ENCODE measurements at places on chromosomes 1 and 21.
A peak's percentile ranks its signal among the peaks of the same experiment; 100 is the strongest.

- H3K27me3 ChIP-seq = no peaks in the 10 kb centered on the region
- DNase-seq = no peak
- H3K4me3 ChIP-seq = no peak overlapping the region
- H3K27ac ChIP-seq = no peak overlapping the region
Measured at GRCh38 chr1:21066356-21067012, 110.2 kb downstream of the EIF4G3 start.

DNA sequence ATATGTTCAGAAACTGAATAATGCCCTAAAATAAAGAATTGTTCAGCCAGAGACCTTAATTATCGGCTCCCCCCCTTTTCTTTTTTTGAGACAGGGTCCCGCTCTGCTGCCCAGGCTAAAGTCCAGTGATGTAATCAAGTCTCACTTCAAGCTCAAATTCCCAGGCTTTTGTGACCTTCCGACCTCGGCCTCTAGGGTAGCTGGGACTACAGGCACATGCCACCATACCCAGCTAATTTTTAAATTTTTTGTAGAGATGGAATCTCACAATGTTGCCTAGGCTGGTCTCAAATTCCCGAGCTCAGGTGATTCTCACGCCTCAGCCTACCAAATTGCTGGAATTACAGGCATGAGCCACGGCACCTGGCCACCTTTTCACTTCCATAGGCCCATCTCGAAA is 26.5 kb downstream of the TMCO1 start:
- no peaks in the 10 kb centered on the region for H3K27me3 ChIP-seq
- peaks cover 34% of the 10 kb centered on the region for H3K36me3 ChIP-seq
- no peaks in the 10 kb centered on the region for H3K4me1 ChIP-seq
- H3K27ac ChIP-seq = no peak overlapping the region

DNA sequence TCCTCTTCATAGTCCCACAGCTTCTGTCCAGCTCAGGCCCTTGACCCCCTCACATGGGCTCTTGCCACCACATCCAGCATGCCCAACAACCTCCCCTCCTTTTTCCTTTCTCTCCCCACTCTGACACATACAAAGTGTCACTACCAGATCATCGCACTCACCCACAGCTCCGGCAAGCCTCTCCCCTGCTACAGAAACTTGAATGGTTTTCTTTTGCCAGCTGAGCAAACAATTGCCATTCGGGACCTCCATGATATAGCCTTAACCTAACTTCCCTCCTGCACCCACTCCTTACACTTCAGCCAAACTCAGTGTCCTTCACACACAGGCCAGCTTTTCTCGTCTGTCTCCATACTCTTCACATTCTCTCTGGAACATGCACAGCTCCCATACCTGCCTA is 43.3 kb downstream of the MAB21L3 start:
- H3K4me1 ChIP-seq = no peaks in the 10 kb centered on the region
- DNase-seq = no peak
- no peak overlapping the region for H3K27ac ChIP-seq
- no peak overlapping the region for H3K4me3 ChIP-seq
- H3K27me3 ChIP-seq = peaks cover 24% of the 10 kb centered on the region

DNA sequence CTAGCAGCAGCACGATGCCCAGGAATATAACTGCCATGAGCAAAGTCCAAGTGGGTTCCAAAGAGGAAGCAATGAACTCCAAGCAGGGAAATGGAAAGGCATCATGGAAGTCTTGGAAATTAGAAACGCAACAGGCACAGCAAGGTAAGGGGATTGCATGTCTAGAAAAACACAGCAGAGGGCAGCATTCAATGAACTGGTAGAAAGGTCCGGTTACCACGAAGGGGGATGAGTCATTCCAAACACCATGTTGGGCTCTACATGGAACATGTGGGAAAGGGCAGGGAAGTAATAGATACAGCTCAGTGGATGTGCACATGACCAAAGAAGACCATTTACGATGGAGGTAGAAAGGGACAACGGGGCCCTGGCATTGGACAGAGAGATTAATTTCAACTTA is 36.4 kb downstream of the RXRG start:
- no peak overlapping the region for H3K4me3 ChIP-seq
- H3K4me1 ChIP-seq = no peaks in the 10 kb centered on the region
- H3K36me3 ChIP-seq = no peaks in the 10 kb centered on the region
- H3K27me3 ChIP-seq = peaks cover 28% of the 10 kb centered on the region
- DNase-seq = peak; percentile 6
- no peak overlapping the region for H3K27ac ChIP-seq

All from astrocyte (in vitro differentiated cells and primary cell).